ENCODE measurements at places on chromosomes 2 and 18. TPM values are rescaled to one million over a fixed set of nuclear protein-coding genes. Genes with fewer than 3 reads are reported as not detected.

DNA sequence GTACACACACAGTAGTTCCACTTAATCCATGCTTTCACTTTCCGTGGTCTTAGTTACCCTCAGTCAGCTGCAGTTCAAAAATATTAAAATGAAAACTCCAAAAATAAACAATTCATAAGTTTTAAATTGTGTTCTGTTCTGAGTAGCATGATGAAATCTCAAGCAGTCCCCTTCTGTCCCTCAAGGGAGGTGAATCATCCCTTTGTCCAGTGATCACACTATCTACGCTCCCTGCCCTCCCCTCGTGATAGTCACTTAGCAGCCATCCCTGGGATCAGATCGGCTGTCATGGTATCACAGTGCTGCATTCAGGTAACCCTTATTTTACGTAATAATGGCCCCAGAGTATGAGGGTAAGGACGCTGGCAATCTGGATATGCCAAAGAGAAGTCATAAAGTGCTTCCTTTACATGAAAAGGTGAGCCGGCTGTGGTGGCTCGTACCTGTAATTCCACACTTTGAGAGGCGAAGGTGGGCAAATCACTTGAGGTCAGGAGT is 5.8 kb upstream of the RTN4 start:
- DNase-seq: no peak

- DNase-seq: no peak
Observed at GRCh38 chr2:43169099-43169945, 57.1 kb downstream of the ZFP36L2 start.

DNA sequence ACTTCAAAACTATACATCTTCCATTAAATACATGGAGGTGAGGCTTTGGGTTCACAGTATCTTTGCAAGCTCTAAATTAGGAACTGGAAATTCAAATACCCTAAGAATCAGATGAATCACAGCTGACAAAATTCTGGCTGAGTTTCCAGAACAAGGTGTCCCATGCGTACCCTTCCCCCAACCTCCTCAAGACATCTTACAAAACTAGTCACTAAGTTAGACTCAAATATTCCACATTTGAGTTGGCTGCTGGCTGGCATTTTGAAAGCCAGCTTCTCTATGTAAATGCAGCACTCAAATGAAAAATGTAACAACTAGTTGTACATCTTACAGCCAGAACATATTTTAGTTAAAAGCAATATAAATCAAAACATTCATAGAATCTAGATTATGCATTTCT is 131.0 kb upstream of the ARL5A start:
- DNase-seq: no peak

DNA sequence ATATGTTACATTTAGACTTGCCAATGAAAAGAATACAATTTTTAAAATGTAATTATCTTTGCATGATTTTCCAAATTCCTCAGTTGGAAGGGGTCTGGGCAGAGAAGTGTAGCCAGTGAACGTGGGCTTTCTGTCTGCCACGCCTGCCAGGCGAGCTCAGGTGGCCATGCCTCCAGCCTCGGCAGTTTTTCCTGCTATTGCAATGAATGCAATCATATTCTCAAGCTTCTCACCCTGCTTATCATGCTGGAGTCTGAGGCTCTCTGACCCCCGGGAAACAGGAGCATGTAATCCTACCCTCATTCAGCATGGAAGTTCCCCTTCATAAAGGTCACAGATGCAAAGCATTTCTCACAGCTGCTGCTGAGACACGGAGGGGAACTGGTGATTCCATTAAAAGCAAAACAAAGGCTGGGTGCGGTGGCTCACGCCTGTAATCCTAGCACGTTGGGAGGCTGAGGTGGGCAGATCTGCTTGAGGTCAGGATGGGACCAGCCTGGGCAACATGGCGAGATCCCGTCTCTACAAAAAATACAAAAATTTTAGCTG is 154.8 kb downstream of the MBP start:
- no peak for DNase-seq

GRCh38 chr2:24819442-24820174 is 26.4 kb downstream of the CENPO start:
- no peak for DNase-seq

DNA sequence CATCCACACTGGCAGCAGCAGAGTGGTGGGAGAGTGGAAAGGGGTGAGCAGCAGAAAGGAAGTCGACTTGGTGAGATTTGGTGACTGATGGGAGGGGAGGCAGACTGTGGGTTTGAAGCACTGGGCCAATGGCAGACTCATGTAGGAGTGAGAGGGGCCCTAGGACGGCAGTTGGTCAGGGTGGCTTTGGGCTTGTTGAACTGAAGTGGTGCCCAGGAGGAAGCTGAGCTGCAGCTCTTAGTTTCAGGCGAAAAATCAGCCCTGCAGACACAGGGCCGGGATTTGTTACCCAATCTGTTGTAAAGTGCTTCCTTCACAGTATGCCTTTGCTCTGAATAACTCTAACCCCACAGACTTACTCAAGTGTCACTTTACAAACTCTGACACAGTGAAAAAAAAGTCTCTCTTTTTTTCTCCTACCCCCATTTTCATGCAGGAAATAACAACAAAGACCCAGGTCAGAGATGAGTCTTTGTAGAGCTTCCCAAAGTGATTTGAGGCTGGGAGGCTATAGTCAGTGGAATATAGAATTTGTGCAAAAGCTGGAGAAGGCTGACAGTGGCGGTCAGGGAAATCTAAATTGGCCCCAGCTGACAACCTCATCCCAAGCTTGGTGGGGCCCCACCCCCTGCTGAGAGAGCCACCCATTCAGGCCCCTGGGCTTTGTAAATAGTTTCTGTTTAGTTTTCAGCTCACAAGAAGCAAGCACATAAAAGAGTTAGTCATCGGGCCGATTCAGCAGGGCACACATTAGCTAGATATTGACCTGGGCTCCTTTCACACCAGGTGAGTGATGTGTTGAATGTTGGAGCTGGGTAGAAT is 226.9 kb downstream of the VAPA start:
- DNase-seq: no peak

DNA sequence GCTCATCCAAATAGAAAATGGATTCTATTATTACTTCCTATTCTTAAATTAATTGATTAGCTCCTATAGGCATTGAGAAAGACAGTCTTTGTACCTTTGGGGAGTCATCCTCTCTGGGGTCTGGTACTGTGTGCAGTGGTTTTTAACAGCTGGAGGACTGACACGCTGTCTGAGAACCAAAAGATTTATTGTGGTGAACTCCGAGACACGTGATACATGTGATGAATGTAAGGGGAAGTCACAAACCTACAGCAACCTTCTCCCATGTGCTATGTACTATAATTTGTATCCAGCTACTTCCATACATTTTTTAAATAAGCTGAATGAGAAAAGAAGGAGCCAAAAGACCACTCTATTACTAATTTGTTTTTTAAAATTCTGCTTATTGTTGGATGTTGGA is 133.7 kb downstream of the GALNT3 start:
- no peak for DNase-seq

GRCh38 chr2:216756435-216756834 is 61.1 kb upstream of the IGFBP5 start:
- DNase-seq: no peak

DNA sequence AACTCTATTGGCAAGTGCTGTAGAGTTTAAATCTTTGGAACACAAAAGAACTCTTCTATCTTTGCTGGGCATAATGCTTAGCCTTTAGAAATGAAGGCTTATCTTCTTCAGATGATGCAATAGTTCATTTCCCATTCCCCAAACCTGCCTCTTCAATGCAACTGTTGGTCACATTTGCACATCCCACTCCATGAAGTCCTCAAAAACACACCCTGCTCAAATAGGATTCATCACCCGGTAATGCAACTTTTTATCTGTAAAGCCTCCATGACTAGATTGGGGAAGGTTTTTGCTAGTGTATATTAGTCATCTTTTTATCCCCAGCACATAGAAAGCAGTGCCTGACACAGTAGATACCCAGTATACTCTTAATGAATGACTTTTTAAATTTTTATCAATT is 376.4 kb downstream of the RBM43 start:
- no peak for DNase-seq

DNA sequence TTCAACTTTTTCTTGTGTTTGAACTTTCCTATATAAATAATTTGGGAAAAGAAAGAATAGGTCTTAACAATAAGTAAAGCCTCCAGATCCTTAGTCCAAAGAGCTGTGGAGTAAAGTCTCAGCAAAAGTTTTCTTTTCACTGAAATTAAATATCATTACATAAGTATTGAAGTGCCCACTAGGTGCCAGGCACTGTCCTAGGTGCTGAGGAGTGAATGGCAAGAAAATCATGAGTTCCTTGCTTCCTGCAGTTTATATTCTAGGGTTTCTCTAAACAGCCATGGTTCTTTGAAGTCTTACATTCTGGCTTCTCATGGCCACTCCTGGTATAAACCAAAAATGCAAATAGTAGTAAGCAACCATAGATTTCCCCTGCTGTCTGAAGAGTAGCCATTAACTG is 59.7 kb downstream of the SPP2 start:
- DNase-seq: no peak

The MCFD2 gene
- total RNA-seq: 94.7 TPM

The SLC5A7 gene
- total RNA-seq: not detected
